Activated T-helper 1 cell treated with anti-CD3 and anti-CD28 coated beads, Interleukin-12 subunit alpha, Interleukin-12 subunit beta, Interleukin-2, Interleukin-4 antibody, amounts not matched to agents 30 ng/mL and 10 ng/mL and 1 ng/mL, durations not matched to agents 14 hours and 24 hours and 36 hours (primary cell): ENCODE measurements at places on chromosomes 1 and 21. TPM values are rescaled to one million over a fixed set of nuclear protein-coding genes. Genes with fewer than 3 reads are reported as not detected.

DNA sequence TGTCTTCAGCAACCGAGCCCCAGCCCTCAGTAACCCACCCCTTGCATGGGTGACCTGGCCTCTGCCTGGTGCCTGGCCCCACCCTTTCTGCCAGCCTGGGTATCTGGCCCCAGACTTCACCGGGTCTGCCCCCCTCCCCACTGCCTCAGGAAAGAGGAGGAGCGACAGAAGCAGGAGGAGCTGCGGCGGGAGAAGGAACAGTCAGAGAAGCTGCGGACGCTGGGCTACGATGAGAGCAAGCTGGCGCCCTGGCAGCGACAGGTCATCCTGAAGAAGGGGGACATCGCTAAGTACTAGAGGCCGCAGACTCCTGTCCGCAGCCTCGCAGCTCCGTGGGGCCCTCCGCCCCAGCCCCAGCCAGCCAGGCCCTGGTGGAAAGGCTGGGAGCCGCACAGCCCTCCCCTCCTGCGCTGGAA lies 6.1 kb downstream of the TNFRSF25 start:
- peak overlapping the region; percentile 75 for H3K4me3 ChIP-seq
- DNase-seq, result peak; percentile 53
- H3K4me1 ChIP-seq, result peaks cover 45% of the 10 kb centered on the region

DNA sequence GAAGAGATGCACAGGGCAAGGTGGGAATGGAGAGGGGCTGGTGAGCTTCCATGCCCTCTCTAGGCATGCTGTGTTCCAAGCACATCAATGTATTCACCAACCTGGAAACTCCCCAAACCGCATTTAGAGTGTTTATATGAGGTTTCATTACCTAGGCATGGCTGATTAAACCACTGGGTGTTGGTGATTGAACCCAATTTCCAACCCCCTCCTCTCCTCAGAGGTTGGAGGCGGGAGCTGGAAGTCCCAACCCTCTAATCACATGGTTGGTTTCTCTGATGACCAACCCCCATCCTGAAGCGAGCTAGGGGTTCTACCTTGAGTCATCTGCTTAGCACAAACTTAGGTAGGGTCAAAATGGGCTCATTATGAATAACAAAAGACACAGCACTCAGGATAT lies 3.0 kb upstream of the PPIE start:
- no peak for DNase-seq
- peaks cover 4% of the 10 kb centered on the region for H3K27me3 ChIP-seq
- H3K4me3 ChIP-seq, result no peak overlapping the region
- H3K4me1 ChIP-seq, result peaks cover 53% of the 10 kb centered on the region
- H3K36me3 ChIP-seq, result peaks cover 12% of the 10 kb centered on the region

The ADAM15 gene
- 82.9 and 86.8 TPM in 2 replicates for total RNA-seq

The KIRREL1 gene
- not detected in 2 replicates for total RNA-seq
